ENCODE measurements at places on chromosomes 11 and 22. TPM values are rescaled to one million over a fixed set of nuclear protein-coding genes. Genes with fewer than 3 reads are reported as not detected.

DNA sequence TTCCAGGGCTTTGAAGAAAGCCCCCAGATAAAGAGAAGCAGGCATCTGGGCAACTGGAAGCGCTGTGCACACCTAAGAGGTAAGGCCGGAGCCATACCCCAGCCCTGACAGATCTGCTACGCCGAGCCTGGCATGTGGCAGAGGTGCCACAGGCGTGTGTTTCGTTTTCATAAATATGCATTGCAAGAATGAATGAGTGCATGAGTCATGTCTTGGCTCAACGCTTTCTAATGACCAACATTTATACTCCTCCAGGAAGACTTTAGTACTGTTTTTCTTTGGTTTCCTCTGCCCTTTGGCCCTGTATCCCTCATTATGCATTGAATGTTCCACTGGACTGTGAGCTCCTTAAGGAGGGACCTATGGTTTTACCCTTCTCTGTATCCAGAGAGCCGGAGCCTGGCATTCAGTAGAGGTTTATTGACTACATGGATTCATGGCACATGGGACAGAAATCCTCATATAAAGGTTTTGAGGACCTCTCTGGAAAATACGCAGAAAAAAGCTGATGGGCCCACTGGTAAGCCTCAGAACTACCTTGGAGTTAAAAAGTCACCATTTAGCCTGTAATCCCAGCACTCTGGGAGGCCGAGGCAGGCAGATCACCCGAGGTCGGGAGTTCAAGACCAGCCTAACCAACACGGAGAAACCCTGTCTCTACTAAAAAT is 38.9 kb upstream of the CSNK2A3 start:
- DNase-seq = peak; percentile 33

- DNase-seq = peak; percentile 70
These were observed 17.9 kb downstream of the CAPN5 start for GRCh38 chr11:77084581-77085191.

DNA sequence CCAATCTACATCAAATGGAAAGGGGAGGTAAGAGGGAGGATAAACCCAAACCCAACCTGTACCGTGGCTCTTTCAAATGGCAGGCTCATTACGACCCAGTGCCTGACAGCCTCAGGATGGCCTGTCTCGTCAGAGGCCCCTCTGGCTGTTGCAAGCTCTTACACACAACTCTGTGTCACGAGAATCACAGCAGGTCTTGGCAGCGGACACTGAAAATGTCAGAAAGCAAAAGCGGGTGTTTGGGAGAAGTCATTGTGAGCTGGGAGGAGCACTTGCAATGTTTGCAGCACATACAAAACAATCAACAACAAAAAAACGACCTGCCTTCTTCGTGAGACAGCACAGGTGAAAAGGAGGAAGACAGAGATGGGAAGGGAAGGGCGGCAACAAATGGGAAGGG is 248.1 kb downstream of the OPCML start:
- no peak for DNase-seq

DNA sequence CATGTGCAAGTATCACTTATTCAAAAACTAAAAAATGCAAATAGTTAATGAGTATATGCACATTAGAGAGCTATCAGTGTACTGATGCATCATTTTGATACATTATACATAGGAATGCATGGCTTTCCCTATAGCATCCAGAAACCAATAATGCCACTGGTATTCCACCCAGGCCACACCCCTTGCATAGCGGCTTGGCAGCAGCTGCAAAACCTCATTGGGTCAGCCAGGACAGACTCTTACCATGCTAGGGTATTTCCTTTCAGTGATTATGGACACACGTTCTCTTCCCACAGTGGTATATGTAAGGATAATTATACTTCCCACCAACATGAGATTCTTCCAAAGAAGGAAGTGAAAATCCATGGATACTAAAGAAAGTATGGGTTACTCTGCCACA is 145.9 kb upstream of the PITPNB start:
- DNase-seq = no peak

GRCh38 chr11:83611600-83611999 is 325.4 kb upstream of the CCDC90B start:
- no peak for DNase-seq

GRCh38 chr11:23755769-23756168 is 741.1 kb upstream of the LUZP2 start:
- DNase-seq = no peak

Gene SAA4
- total RNA-seq = not detected

DNA sequence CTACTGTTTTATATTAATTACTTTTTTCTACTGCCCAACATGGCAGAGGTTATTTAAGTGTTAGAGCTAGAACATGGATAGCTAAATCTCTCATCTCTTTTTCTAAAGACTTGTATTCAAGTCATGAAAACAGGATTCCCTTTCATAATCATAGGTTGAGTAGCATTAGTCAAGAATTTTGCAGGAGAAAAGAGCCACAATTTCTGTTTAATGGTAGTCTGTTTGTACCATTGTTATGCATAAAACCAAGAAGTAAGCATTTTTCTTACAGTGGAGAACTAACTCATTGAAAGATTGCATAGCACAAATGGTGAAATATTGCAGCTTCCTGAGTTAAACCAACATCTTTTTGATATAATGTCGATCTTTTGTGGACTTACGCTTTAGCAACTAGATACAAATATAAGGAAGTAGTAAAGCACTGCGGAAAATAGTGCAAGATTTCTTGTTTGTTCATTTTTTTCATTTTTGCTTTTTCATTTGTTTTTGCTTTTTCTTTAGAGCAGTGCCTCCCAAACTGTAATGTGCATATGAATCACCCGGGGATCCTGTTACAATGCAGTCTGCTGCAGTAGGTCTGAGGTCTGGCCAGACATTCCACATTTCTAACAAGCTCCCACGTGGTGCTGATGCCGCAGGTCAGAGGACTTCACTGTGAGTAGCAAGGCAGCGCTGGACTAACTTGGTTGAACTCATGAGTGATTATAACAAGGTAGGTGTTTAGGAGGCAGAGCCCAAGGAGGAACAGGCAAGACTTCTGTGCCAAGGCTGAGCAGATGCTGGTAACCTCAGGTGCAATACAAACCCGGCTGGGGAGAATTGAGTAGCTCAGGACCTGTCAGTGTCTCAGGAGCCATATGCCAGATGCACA is 4.6 kb downstream of the ETS1 start:
- DNase-seq = peak; percentile 81

DNA sequence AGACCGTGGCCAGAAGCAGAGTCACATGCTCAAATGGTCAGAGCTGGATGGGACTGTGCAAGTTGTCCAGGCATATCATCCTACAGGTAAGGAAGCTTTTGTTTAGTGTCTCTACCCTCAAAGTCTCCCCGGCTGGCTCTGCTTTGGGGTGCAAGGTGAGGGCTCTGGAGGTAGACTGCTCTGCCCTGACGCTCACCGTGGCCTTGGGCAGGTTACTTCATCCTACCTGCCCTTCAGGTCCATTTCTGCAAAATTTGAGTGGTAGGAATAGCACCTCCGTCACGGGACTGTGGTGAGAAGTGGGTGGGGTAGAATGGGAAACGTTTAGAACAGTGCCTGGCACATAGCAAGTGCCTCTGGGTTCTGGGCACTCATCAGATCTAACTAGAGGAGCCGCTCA is 42.2 kb downstream of the NAT10 start:
- DNase-seq = peak; percentile 53

- DNase-seq = no peak
These were observed 622.1 kb downstream of the METTL15 start for GRCh38 chr11:28730336-28730735.

- no peak for DNase-seq
These were observed 2.8 kb upstream of the TTC12 start for GRCh38 chr11:113311536-113311935.

Gene C22orf31
- not detected for total RNA-seq

Gene JAML
- 5.4 TPM for total RNA-seq

Gene PHLDA2
- total RNA-seq = 2.1 TPM

- DNase-seq = no peak
These were observed 1.5 kb downstream of the RFPL2 start for GRCh38 chr22:32203181-32204039.

DNA sequence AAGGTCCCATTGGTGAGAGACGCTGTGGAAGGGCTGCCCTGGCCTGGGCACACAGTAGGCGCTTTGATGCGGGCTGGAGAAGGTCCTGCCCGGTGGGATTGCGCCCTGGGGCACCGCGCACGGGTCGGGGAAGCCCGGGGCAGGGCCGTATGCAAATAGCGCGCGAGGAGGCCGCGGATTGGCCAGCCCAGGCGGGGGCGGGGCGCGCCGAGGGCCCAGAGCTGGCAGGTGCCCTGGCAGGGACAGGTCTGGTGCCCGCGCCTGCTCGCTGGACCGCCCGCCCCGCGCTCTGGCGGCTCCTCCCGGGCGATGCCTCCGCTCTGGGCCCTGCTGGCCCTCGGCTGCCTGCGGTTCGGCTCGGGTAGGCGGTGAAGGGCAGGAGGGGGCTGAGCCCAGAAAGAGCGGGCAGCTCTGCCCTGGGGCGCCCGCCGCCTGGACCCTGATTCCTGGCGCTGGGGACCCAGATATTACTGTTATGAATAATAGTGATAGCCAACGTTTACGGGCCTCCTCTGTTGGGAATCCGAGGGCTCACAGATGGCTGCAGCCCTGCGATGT is at the start of gene UPK3A:
TSS of gene UPK3A (plus strand) at position 245 of the 558 bp plus-strand sequence. CDS start at position 310, 65 bp downstream.
- peak; percentile 90 for DNase-seq

GRCh38 chr11:61277186-61278000 is 17.7 kb downstream of the VWCE start:
- no peak for DNase-seq

DNA sequence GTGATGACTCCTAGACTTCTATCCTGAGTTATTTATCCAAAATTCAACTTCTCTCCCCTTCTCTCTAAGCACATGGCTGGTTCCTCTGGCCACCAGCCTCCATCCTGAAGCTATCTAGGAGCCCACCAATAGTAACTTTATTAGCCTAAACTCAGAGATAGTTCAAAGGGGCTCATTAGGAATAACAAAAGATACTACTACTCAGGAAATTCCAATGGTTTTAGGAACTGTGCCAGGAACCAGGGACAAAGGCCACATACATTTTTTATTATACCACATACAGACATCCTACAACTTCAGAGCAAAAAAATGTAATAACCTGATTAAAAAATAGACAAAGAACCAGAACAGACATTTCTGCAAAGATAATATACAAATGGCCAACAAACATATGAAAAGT is 27.9 kb downstream of the SLC25A17 start:
- no peak for DNase-seq

- no peak for DNase-seq
These were observed 1166.6 kb downstream of the TBC1D22A start for GRCh38 chr22:47929073-47929472.

Gene MGAT3
- total RNA-seq = 24.1 TPM

Gene CYB561A3
- 11.2 TPM for total RNA-seq

DNA sequence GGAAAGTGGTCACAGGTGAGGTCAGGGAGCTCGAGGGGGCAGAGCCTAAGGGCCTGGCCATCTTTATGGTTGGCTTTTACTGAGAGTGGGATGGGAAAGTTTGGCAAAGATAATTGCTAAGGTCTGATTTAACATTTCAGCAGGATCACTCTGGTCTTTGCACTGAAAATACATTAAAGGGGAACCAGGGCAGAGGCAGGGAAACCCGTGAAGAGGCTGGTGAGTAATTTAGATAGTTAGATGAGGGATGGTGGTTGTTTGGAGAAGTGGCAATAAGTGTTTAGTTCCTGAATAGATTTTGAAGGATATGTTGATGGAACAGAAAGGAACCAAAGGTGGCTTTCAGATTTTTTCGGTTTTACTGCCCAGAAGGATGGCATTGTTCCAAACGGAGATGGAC is 50.8 kb downstream of the SCN3B start:
- no peak for DNase-seq

GRCh38 chr22:50082961-50083461 is 2.2 kb downstream of the MLC1 start:
- peak; percentile 20 for DNase-seq

DNA sequence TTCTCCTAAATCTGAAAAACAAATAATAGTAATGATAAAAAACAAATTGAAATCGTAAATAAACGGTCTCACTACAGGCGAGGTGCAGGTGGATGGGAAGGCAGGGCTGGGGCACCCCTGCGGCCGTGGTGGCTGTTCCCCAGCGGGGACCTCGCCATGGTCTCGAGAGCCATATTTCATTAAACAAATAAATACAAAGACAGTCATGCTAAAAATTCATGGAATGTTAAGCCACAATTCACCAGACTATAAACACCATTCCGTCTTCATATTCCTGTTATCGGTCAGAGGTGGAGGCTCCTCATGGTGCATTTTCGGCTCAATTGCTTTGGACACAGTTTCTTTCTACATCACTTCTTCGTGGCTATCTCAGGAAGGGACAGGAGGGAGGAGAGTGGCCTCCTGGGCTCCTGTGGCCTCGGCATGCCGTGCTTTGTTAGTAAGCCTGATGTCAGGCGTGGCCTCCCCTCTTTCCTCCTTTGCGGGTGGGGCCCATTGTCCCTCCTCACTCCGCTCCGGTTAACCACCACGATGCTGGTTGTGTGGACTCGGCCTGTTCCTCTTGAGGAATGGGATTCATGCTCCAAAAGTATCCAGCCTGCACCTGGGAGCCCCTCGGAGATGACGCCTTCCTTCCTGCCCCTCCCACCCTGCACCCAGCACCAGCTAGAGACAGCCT is 16.1 kb upstream of the BRSK2 start:
- no peak for DNase-seq

- DNase-seq = no peak
These were observed 2.0 kb downstream of the LRRC4C start for GRCh38 chr11:41457216-41458014.

Data from cardiac septum (tissue), 1 donor.